ENCODE measurements at places on chromosomes 11 and 22.

DNA sequence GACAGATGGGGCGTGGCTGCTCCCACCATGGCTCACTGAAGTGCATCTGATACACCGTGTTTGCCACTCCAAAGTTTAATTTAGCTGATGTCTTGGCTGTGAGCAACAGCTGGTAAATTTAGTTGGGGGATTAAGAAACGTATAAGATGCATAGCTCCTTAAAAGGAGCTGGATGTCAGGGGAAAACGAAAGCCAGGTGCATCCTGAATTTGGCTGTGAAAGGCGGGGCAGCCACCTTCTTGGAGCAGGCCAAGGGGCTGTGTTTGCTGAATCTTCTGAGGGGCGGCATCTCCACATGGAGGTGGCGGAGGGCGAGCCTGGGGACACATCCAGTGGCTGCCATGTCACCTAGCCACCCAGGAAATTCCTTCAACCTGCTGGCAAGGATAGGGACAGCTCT, 20.7 kb upstream of the NCF4 start:
- DNase-seq, result no peak

- DNase-seq, result no peak
Measured at GRCh38 chr11:44421090-44421675, 111.2 kb upstream of the ALX4 start.

- no peak for DNase-seq
Measured at GRCh38 chr22:40727964-40728615, 48.8 kb downstream of the MCHR1 start.

GRCh38 chr11:102615894-102616432, 9.2 kb downstream of the MMP20 start:
- DNase-seq, result no peak

- no peak for DNase-seq
Measured at GRCh38 chr11:131713529-131714134, 343.2 kb downstream of the NTM start.

GRCh38 chr11:122721964-122722266, 66.4 kb downstream of the UBASH3B start:
- no peak for DNase-seq

GRCh38 chr22:33707581-33707980, 212.7 kb downstream of the LARGE1 start:
- no peak for DNase-seq

All from NCI-H460 (cell line).